ENCODE measurements at places on chromosomes 12 and 14.

DNA sequence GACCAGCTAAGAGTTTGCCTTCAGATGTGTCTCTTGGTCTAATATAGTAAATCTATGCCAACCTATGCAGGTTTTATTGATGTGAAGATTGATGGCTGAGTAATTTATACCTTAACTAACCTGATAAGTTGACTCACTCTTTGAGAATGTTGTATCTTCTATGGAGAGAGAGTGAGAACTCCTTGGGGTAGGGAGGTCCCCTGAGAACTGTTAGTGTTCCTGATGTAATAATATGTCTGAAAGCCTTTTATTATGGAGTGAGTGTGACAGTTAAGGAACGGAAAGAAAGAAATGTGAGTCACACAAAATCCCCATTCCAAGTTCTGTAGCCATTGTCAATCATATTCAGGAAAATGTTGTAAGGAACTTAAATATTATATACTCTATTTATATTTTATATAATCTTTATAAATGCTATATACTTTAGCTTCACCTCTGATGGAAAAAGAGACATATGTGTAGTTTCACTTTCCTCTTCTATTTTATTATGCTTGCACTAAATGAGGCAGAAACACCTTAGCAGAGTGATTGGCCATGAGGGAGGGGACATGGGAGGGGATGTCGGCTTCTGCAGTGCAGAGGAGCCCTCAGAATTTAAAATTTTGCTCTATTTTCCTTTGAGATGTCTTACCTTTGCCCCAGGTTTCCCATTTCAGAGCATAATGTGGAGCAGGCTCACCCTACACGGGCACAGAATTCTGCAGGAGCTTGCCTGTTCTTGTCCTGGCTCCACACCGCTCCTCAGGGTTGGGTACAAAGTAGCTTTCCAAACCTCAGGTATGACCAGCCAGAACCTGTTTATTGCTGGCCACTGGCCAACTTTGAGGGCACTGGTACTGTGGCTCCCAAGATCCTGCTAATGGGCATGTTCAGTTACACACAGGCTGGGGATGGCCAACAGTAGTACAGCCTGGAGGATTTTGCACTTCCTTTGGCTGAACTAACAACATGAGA lies 57.7 kb downstream of the ARF6 start:
- no peak for DNase-seq

GRCh38 chr12:111759271-111759670 lies 7.5 kb upstream of the ALDH2 start:
- DNase-seq, result no peak

- DNase-seq, result no peak
These were observed 12.6 kb downstream of the RASSF9 start for GRCh38 chr12:85823436-85824180.

DNA sequence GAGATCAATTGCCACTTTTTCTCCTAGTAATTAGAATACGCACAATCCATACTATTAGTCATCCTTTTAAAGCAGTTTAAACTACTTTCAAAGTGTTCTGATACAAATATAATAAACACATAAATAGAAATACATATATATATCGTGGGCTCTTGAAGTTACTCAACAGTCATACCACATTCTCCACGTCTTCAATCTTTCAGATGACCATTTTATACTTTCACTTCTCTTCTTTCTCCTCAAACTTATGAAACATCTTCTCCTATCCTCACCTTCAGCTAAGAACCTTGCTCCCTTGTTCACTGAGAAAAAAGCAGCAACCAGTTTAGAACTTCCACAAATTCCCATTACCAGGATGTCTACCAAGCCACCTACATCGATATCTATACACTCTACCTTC lies 19.2 kb downstream of the CEP290 start:
- DNase-seq, result no peak

- DNase-seq, result peak; percentile 66
These were observed 4.7 kb downstream of the NAB2 start for GRCh38 chr12:57093415-57094207.

Data from CD8-positive, alpha-beta memory T cell (primary cell).